T-helper 9 cell (primary cell): ENCODE measurements at places on chromosomes 16 and 17.

- no peak for DNase-seq
Measured at GRCh38 chr17:27518545-27519521, 62.6 kb downstream of the KSR1 start.

- DNase-seq: no peak
Measured at GRCh38 chr17:70338946-70339354, 169.6 kb downstream of the KCNJ2 start.

- no peak for DNase-seq
Measured at GRCh38 chr17:32899236-32900013, 22.5 kb upstream of the MYO1D start.

DNA sequence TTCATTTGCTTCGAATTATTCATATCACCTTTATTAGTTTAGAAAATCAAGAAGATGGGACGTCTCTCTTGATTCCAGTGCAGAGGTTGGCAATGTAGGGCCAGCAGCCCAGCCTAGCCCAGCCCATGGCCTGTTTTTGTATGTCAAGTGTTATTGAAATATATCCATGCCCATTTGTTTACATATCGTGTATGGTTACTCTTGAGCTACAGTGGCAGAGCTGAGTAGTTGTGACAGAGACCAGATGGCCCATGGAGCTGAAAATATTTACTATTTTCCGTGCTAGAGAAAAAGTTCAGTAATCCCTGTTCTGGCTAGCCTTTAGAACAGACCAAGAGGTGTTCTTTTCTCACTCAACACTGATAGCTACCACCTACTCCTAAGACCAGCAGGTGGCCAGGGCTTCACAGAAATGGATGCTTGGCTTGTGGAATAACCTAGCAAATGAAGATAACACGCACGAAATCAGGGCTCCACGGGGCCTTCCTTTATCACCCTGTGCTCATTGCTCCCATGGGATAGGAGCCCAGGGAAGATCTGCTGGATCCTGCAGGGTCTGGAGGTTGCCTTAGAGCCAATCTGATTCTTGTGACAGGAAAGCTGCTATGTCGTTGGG lies 123.2 kb upstream of the ANKFN1 start:
- no peak for DNase-seq

DNA sequence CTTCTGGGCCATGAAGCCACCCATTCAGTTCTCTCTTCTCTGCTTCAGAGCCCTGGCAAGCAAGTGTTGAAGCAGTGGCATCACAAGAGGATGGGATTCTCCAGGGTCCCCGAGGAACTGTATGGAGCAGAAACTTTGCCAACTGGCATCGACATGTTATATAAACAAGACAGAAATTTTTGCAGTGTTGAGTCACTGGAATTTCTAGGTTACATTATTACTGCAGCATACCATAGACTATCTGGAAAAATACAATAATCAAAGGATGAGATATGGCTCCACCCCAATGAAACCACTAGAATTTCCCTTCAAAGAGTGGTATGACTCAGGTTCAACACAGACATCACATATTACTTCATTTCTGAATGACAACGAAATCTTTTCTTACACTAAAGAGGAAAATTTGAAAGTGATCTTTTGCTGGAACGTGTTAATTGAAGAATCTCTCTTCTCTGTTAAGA lies 343.0 kb upstream of the DYNLRB2 start:
- DNase-seq: no peak

- peak; percentile 60 for DNase-seq
Measured at GRCh38 chr16:46908540-46909372, 24.6 kb downstream of the GPT2 start.

GRCh38 chr17:55582897-55583296 lies 71.6 kb upstream of the SMIM36 start:
- DNase-seq: no peak

DNA sequence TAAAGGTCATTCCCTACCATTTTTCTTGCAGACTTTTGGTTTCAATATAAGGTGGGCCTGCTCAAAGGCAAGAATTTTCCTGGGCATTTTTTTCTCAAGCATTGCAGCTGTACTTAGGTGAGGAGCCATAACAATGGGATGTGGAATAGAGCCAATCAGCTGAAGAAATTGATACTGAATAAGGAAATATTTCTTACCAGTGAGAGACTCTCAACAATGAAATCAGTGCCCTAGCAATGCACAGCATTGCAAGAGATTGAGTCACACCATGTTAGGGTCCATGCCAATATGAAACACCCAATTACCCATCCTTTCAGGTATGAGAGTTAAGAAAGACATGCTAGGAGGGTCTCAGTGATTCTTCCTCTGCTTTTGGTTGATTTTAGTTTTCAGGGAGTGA lies 237.6 kb downstream of the SOX9 start:
- no peak for DNase-seq

GRCh38 chr16:83989300-83989699 lies 21.3 kb downstream of the NECAB2 start:
- no peak for DNase-seq

- DNase-seq: no peak
Measured at GRCh38 chr17:62778990-62779681, 29.0 kb downstream of the MARCHF10 start.

GRCh38 chr16:63200940-63201339 lies 1164.7 kb upstream of the CDH8 start:
- DNase-seq: no peak

GRCh38 chr17:80311216-80311827 lies 50.7 kb downstream of the RNF213 start:
- DNase-seq: no peak

GRCh38 chr17:22202702-22203101 lies 510.4 kb downstream of the KCNJ18 start:
- DNase-seq: no peak

DNA sequence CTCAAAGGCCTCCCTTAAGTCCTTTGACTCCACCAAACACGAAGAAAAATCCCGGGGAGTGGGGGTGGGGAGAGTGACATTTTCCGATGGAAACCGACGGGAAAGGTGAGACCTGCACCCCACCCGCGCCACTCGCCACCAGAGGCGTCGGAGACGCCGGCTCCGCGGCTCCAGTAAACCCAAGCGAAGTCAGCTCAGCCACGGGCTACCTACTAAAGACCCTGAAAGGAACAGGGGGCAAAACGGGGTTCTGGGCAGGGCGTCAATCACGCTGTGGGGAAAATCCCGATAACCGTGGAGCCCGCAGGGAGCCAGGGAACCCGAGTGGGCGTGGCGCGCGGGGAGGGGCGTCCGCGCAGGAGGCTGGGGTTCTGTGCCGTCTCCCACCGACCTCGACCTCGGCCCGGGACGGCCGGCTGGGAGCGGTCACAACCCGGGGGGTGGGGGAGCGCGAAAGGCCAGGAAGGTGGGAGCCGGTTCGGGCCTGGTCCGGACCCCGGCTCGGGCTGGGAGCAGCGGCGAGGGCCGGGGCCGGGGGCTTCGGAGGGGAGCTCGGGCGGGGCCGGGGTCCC lies 565 bp downstream of the WDR45B start:
- DNase-seq: peak; percentile 55

DNA sequence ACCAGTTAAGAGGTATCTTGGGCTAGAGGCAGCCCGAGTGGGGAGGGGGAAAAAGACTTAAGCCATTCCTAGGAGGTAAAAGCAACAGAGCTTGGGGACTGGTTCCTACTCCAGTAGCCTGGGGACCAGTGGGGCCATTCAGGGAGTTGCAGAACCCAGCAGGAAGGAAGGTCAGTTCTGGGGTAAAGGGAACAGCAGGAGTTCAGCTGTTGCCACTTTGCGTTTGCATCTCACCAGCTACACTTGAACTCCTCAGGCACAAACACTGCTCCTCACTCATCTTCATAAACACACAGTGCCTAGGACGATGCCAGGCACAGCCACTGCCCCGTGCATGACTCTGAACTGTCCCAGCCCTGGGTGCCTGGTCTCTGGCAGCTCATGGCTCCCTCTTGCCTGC lies 4.0 kb downstream of the HAP1 start:
- DNase-seq: no peak

GRCh38 chr17:60960398-60961065 lies 282.9 kb downstream of the BCAS3 start:
- no peak for DNase-seq

DNA sequence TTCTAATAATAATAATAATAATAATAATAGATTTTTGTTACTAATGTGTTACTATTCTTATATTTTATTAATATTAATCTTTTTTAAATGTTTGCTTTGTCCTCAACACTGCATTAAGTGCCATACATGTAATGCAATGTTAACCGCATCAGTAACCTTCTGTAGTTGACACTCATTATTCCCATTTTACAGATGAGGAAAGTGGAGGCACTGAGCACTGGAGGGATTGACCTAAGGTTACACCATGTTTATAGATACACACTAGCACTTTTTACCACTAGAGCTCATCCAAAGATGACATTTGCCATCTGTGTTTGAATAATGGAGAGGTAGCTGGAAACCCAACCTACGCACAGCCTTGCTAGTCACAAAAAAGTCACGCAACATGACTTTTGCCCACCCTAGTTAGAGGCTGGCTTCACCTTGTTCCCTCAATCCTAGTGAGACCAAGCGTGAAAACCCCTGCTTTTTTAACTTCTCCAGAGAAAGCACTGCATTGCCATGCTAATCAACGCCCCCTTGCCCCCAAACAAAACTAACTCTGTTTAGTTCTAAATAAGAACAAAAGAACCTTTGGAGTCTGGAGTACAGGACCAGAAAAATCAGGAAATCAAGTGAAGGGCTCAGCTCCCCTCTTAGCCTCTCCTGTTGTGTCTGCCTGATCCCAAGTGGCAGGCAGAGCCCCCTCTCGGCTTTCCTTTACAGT lies 2.3 kb downstream of the ARSG start:
- DNase-seq: no peak

DNA sequence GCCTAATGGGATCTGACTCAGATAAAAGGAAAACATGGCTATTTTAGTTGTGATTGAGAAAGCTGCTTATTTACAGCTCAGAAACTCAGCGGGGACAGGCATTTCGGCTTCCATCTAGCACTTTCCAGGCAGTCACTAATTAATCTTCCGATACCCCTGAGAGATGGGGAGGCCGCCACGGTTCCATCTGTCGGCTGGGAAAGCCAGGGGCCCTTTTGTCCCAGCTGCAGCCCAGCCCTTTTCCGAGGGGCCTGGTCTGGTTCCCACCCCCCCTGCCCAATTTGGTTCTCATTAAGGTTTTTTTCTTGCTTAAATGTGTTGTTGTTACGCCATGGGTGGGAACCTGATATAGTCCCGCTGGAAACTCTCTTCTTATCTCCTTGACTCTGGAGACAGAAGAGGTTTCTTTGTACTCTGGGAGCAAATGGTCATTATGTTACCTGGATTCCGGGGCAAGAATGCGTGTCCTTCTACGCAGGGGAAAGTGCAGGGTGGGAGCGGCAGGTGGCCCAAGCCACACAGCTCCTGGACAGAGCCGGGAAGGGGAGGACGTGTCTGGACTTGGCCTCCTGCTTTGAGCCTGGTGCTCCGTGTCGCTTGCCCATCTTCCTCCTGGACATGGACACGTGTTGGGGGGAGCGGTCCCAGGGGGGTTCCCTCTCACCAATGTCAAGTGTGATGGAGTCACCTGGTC lies 50.9 kb upstream of the GSE1 start:
- DNase-seq: no peak

DNA sequence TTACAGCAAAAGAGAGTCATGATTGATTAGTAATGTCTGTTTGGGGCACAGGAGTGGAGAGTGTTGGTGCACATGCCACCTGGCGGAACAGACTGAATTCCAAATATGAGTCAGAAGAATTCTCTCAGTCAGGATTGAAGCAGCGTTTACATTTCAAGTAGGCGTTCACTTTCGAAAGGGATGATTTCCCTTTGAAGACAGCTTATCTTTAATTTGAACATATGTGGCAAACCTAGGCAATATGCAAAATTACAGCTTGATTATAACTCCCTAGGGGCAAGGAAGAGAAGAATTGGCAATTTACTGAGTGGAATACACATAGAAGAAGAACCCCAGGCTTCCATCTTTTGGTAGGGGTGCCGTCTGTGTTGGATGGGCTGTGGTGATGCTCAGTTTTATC lies 235.8 kb downstream of the HAPSTR1 start:
- no peak for DNase-seq

DNA sequence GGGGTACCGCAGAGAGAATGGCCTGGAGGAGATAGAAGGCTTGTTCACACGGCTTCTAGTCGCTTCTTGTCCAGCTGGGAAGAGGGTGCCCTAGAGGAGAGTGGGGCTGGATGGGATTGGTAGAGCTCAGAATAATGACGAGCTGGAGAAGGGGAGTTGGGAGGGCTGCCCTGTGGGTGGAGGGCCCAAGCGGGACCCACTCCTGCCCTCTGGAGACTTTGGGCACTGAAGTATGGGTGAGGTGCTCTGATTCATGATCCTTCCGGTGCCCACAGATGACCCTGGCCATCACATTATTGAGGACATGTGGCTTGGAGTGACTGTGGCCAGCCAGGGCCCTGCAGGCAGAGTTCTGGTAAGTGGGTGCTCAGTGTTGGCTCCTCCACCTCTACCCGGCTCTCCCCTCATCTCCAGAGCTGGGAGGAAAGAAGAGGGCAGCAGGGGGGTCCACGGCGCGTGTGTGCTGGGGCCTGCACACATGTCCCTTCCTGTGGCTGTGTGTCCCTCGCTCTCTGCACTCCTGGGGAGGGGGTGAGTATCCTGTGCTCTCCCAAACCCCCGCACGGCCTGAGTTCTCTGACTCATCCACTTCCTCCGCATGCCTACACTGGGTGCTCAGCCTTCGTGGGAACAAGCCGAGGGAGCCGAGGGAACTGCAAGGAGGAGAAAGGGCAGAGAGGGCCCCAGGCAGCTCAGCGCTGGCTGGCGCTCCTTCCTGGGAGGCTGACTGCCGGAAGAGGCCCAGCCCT lies 8.5 kb downstream of the ITGA3 start:
- no peak for DNase-seq

DNA sequence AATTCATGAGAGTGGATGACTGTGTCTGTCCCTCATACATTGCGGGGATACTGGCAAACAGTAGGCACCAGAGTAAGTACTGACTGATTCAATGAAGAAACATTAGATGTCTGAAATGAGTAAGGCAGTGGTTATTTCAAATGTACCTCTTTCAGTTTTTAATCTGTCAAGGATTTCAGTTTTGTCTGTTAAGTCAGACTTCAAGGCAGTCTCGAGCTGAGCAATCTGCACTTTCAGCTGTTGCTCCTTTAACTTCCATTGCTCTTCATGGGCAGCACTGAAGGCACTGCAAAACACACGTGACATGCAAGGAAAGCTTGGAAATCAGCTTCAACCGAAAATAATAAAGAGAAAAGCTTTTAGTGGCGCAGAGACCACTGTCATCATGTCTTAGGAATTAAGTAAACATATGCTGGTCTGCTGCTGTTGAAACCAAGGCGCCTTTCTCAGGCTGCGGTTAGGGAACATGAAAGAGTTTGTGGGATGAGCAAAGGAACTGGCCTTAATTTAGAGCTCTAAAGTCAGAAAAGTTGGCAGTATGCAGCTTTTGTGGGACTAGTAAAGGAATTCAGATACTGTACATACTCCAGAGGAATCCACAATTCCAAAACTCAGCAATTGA lies 38.8 kb downstream of the RPGRIP1L start:
- DNase-seq: no peak
